ENCODE measurements at places on chromosomes 7 and 10.

DNA sequence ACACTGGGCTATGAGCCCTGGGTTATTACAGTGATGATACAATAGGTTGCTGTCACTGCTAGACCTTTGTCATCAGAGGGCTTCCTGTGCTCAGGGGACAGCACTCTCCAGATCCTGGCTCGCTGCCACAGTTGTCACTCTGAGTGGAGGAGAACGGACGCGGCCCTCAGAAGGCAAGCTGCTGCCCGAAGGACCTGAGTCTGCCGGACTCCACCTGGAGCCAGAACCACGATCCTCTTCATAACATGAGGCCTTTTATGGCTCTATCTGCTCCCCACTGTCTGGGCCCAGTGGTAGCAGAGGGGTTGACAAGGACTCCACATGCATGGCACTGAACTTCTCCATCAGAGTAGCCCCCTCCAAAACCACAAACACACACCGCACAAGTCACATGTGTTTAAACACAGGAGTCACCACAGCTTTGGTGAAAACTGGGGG is 94.7 kb upstream of the EFCAB10 start:
- DNase-seq, result no peak

DNA sequence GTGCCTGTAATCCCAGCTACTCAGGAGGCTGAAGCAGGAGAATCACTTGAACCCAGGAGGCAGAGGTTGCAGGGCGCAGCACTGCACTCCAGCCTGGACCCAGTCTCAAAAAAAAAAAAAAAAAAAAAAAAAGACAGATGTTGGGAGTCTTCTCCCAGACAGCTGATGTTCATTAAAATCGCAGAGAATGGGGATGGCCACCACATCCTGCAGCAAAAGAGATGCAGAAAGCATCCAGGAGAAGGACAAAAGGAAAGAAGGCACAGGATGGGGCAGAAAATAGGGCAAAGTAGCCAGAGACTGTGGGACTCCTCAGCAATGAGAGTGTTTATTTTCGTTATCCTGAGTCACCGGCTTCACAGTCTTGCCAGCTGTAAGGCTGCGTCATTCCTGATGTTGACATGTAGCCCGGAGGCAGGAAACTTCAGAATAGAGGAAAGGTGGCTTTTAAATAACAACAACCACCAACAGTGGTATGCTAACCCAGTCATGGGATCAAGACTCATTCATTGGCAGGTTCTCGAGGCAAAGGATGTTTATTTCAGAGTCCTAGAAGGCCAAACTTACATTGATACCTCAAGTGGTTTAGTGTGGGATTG is 149.5 kb upstream of the SVIL start:
- no peak for DNase-seq

GRCh38 chr7:30348083-30348560 is 63.7 kb downstream of the ZNRF2 start:
- DNase-seq, result no peak

DNA sequence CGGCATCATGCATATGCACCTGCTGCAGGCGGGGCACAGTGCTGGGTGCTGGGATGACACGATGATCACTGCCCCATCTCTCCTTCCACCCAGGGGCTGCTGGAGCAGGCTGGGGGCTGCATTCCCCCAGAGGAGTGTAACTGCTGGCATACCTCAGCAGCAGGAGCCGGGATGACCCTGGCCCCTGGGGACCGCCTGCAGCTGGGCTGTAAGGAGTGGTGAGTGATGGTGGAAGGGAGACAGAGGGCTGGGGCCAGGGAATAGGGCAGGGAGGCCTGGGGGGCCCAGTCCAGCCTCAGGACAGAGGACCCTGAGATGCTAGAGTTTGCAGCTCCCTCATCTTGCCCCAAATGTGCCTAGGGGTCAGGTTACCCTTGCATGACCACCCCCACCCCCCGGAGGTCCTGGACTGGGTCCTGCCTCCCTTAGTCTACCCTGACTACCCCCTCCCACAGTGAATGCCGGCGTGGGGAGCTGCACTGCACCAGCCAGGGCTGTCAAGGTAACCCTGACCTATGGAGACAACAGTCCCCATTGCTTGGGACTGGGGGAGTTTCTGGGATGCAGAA is 14.5 kb upstream of the ZNF862 start:
- DNase-seq, result no peak

- DNase-seq, result no peak
Observed at GRCh38 chr10:14815681-14816080, 22.2 kb downstream of the CDNF start.

DNA sequence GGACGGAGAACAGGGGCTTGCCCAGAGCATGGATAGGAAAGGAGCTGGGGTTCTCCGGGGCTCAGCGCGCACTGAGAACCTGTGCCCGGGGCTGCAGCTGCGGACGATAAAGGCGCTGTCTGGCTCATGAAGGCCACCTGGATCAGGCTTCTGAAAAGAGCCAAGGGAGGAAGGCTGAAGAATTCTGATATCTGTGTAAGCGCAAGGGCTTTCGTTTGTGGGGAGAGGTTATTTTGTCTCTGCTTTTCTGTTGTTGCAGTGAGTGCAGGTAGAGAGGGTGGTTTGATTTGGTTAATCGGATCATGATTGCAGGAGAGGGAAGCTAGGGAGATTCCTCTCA is 250.5 kb downstream of the NSUN6 start:
- no peak for DNase-seq

- no peak for DNase-seq
Observed at GRCh38 chr7:150867605-150868004, 15.3 kb downstream of the AOC1 start.

DNA sequence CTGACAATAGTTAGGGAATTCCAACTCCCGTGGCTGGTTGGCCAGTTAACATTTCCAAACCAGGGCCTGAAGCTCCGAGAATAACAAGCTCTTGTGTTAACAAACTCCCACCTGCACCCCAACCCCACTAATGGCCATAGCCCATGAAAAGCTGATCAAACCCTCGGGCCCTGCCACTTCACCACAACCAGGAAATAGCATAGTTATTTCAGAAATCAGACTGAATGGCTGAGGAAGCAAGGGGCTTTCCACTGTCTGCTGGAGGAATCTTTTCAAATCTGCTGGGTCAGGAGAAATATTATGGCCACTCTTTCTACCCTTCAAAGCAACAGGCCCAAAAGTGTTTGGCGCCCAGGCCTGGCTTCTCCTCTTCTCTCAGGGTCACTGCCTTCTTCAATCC is 145.6 kb downstream of the GLCCI1 start:
- no peak for DNase-seq

DNA sequence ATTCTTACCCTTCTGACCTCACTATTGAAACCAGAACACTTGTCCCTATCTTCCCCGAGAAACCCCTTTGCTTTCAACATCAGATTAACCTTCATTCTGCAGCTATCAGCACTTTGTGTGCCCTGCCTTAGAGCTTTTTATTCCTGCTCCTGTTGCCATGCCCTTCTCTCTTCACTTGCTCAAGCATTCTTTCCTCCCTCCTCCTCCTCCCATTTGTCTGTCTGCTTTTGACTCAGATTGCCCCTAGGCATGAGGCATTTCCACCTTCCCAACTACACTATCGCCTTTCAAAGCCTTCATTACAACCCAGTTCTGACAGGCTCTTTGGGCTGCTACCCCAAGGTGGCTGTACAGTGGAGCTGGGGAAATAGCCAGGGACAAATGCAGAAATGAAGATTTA is 143.3 kb downstream of the SLC25A13 start:
- DNase-seq, result no peak

GRCh38 chr10:86969421-86970041 is 1.2 kb downstream of the ADIRF start:
- no peak for DNase-seq

DNA sequence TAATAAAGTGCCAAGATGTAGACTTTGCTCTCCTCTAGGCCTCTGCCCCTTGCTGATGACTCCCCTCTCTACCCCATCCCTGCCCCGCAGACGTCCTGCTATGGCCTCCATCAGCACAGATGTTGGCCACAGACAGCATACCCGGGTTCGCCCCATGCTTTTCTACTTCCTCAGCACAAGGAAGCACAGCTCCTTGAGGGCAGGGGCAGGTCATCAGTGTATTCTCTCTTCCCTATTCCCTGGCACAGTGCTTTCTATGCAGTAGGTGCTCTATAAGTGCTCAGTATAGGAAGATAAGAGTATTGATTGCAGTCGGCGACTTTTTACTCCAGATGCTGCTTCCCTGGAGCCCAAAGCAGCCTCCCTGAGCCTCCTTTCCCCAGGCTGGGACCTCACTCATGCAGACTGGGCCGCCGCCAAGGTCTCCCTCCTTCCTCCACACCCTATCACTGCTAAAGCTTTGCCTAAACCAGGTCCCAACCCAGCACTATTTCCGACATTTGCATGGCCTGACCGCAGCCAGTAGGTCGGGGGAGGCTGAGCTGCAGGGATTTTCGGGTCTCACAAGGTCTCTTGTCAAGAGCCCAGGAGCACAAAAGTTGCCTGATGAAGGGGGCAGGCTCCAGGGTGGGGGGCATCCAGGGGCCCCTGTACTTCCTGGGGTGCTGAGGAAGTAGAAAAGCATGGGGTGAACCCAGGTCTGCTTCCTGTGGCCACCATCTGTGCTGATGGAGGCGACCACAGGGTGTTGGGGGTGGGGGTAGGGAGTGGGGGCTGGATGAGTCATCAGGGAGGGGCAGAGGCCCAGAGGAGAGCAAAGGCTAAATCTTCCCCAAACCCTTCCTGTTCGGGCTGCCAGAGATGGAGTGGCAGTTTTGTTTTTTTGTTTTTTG is 8.0 kb downstream of the CALHM3 start:
- DNase-seq, result no peak

DNA sequence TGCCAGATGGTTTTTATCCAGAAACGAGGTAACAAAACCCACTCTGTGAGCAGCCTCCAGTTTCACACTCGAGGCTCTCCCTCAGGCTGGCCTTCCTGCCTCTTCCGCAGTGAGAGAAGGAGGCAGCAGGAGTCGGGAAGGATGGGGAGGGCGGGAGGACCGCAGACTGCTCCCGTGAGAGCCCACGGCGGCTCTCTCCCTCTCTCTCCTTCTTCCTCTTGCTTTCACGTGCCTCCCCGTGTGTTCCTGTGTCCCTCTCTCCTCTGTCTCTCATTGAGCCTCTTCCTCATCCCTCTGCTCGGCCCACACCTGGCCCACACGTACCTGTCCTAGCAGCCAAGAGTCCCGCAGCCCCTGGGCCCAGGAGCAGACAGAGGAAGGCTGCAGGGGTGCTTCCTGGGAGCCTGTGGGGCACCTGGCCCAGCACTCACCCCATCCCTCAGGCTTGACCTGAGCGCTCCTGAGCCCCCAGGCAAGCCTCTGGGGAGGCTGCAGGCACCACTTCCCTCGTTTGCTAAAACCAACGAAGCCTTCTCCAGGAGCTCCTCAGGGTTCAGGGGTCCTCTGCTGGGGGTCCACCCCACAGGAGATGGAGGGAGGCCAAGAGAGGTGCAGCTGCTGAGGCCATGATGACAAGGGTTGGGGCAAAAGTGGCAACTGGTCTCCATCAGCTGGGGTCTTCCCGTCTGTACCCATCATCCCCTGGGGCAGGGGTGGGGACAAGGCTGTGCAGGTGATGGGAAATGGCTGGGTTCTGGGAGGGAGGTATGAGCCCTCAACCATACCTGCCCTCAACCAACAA is 13.6 kb downstream of the SPOCK2 start:
- no peak for DNase-seq

DNA sequence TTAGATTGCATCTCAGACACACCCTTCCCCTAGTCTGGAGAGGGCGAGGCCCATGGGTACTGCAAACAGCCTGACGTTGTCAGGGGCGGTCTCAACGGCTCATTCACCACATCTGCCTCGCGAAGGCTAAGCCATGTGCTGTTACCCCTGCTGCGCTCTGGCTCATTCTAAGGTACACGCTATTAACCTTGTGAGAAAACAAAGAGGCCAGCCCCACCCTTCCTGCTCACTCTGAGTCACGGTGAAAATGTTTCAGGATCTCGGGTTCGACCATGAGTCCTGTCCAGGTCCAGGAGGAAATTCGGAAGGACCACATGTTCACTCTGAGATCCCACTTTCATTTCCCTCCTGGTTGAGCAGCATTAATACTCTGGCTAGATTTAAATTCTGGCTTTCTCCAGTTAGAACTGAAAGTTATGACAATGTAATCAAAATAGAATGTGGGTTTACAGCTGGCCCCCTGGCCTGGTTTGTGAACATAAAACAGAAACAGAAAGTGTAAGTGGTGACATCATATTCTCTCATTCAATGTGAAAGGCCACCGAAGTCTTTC is 55.2 kb downstream of the EGFR start:
- no peak for DNase-seq

- DNase-seq, result no peak
Observed at GRCh38 chr10:29651767-29652166, 17.0 kb upstream of the SVIL start.

DNA sequence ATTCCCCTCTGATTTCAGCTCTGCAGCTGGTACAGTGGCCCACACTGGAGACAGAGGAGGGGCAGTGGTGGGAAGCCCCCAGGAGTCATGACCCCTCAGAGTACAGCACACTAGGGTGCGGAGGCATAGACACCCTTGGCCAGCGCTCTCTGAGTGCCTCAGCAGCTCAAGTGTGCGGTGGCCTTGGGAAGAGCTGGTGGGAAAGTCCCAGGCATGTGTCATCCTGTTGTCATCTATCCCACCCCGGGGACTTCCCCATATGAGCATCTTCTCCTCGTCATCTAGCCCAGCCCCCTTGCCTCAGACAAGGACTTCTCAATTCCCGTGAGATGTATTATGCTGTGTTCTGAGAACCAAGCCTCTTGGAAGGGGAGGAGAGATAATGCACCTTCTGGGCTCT is 15.6 kb upstream of the PPIF start:
- no peak for DNase-seq

DNA sequence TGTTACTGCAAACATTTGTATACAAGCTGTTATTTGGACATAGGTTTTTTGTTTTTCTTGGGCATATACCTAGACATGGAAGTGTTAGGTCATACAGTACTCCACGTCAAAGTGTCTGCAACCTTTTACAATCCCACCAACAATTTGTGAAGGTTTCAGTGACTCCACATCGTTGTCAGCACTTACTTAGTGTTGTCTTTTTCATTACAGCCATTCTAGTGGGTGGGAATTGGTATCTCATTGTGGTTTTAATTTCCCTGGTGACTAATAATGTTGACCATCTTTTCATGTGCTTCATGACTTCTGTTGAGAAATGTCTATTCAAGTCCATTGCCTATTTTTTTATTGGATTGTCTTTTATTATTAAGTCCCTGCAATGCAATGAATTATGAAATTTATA is 95.0 kb downstream of the UBE3C start:
- DNase-seq, result no peak

DNA sequence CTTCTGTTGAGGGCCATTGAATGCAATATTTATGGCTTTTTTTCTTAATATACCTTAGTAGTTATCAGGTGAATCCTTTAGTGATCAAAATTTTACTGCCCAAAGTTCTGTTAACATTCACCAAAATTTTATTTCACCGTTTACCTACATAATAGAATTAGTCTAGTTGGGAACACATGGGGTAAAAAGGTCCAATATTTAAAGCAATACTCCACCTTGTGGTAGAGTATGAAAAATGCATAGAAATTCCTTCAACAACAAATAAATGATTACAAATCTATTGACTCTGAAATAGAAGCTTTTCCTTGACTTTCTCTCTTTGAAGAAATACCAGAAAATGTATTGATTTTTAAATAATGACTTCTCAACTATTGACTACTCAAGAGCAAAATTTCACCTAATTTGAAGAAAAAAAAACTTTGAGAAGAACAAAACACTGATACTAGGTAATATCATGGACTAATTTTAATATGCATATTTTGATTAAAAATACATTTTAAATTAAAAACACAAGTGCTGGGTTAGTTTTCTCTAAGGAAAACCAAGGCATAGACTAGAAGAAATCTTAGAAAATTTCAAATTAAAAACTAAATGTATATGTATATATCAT is 43.3 kb downstream of the POLR1F start:
- DNase-seq, result no peak

GRCh38 chr10:79385804-79386531 is 38.7 kb downstream of the PPIF start:
- no peak for DNase-seq

- no peak for DNase-seq
Observed at GRCh38 chr7:66905689-66906088, 15.3 kb upstream of the TMEM248 start.

Measured in NCI-H524 treated with DMSO at 0.1 percent for 48 hours (cell line).